ENCODE measurements at places on chromosomes 5 and 9.
A peak's percentile ranks its signal among the peaks of the same experiment; 100 is the strongest.

GRCh38 chr5:137498736-137499505, at the start of gene SPOCK1:
Gene SPOCK1, minus strand, starts transcription at chr5:137499326.
- no peak for DNase-seq

- DNase-seq, result no peak
Measured at GRCh38 chr5:10130881-10131280, 118.8 kb downstream of the ATPSCKMT start.

- no peak for DNase-seq
Measured at GRCh38 chr5:5178136-5178535, 38.0 kb downstream of the ADAMTS16 start.

- DNase-seq, result no peak
Measured at GRCh38 chr5:175479125-175479881, 943 bp downstream of the SFXN1 start.

GRCh38 chr5:169696621-169697510, 59.8 kb downstream of the DOCK2 start:
- no peak for DNase-seq

DNA sequence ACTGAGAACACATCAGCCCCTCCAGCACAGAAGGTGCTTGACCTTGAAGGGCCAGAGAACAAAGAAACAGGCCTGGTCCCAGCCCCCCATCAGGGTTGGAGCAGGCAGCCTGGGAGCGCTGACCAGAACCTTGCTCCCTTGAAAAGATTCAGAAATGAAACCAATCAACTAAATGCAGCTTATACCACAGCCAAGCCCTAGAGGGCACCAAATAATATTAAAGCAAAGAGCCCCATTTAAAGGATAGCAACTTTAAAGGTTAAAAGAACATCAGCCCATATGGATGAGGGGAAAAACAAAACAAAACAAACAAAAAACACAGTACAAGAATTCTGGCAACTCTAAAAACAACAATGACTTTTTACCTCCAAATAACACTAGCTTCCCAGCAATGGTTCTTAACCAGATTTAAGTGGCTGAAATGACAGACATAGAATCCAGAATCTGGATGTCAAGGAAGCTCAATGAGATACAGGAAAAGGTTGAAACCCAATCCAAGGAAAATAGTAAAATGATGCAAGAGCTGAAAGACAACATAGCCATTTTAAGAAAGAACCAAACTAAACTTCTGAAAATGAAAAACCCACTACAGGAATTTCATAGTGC, 471.9 kb downstream of the MTRR start:
- DNase-seq, result no peak

DNA sequence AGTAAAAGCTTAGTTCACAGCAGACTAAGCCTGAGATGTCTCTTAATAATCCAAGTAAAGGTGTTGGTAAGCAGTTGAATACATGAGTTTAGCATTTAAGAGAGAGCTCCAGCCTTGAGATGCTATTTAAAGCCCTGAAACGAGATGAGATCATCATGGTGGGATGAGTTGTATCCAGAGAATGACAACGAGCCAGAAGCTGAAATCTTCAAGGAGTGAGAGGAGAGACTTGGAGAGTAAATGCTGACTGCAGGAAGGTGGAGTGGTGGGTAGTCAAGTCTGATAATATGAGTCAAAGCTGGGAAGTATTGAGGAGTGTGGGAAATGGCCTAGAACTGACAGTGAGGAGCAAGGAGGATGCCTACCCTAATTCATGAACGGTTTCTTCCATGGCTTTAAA, 53.7 kb downstream of the PLAC8L1 start:
- DNase-seq, result peak; percentile 46

DNA sequence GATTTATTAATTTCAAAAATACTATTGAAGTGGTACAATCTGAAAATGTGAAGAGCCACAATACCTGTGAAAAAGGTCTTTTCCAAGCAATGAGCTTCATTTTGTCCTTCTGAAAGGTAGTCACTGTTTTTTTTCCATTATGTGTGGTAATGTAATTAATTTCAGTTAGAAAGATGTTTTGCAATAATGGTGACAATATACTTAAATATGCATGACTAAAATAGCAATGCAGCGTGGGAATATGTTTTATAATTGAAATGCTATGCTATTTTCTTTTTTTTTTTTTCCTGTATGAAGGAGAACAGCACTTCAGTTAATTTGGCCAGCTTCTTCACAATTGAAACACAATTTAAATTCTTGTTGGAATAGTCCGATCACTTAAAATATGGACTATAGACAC, 41.9 kb downstream of the NPR3 start:
- peak; percentile 54 for DNase-seq

DNA sequence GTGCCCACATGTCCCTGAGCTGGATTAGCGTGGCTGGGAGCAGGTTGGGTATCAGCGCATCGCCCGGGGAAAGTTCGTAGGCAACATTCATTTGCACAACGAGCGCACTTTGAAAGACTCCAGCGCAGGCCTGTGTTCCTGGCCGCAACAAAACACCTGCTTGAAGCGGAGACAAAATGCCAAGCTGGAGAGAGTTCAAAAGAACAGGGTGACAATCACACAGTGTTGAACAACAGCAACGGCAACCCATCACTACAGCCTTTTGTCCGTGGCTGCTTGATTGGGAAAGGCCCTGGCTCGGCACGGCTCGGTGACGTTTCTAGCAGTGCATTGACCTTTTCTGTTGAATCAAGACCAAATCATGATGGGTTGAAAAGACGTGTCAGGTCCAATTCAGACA, 336.3 kb downstream of the IRX1 start:
- DNase-seq, result no peak

DNA sequence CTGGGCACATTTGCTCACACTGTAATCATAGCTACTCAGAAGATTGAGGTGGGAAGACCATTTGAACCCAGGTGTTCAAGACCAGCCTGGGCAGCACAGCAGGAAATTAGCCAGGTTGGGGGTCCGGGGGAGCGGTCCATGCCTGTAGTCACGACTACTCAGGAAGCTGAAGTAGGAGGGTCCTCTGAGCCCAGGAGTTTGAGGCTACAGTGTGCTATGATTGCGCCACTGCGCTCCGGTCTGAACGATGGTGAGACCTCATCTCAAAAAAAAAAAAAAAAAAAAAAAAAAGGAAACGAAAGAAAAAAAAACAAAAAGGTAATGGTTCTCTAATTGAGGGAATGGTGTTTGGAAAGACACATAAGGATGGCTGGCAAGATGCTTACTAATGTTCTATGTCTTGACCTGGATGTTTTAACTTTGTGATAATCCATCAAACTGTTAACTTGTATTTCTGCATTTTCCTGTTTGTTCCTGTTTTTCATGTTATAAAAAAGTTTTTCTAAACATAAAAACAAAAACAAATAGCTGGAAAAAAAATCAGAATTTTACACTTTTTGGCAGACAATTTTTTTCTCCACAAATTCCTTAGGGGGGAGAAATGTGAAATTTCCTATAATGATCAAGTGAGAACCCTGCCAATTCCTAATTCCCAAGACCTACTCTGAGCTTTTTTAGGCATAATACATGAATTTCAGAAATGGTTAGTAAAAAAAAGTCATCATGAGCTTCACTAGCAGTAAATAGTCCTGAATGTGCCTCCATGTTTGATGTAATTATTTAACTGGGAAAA, 96.9 kb downstream of the DENND1A start:
- DNase-seq, result no peak

- no peak for DNase-seq
Measured at GRCh38 chr9:21031091-21031807, at the start of gene HACD4. Gene HACD4, minus strand, starts transcription at chr9:21031640. Its CDS starts 50 bp downstream, at chr9:21031590.

- DNase-seq, result no peak
Measured at GRCh38 chr9:114681594-114682332, at the start of gene TEX48. Gene TEX48, minus strand, starts transcription at chr9:114682192. Its CDS starts 10,469 bp downstream, at chr9:114671723.

- DNase-seq, result no peak
Measured at GRCh38 chr5:120258123-120258522, 206.0 kb upstream of the PRR16 start.

GRCh38 chr5:172757394-172758010, 13.5 kb downstream of the DUSP1 start:
- no peak for DNase-seq

DNA sequence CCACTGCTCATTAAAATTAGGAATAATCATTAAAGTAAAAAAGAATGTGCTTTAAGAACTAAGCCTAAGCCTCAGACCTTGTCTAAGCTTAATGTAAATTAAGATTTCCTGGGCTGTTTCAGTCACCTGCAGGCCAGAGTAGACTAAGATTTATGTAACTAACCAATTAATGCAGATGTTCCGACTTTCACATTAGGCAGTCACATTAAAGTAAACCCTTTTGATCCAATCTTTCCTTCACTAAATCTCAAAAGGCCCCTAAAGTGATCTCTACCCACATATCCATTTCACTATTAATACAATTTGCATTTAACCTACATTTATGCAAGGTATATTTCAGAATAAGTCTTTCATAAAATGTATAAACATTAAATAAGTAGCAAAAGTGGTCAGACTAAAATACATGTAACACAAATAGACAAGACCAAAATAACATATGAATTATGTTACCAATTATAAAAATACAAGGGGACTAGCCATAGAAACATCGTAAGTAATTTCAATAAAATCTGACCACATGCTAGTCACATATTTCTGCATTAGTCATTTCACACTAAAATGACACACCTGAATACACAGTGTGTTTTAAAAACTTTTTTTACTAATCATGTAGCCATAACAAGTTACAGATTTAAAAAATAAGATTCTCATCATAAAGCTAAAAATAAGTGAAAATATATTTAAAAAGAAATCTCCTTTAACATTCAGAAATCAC, 7.7 kb downstream of the NR3C1 start:
- no peak for DNase-seq

DNA sequence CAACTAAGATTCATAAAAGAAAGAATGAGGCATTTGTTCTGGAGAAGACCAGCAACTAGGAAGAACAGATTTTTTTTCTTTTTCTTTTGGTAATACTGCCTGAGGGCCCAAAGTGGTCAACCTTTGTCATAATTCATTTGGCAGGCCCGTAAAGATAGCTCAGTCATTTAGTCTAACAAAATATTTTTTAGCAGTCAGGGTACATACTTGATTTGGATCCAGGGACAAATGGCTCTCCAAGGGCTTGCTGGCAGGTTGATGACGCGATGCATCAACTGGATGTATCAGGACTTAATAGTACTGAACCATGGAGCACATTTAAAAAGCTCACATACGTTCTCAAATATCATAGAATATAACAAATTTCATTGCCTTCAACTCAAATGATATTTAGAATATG, 203.4 kb upstream of the ZNF608 start:
- no peak for DNase-seq

DNA sequence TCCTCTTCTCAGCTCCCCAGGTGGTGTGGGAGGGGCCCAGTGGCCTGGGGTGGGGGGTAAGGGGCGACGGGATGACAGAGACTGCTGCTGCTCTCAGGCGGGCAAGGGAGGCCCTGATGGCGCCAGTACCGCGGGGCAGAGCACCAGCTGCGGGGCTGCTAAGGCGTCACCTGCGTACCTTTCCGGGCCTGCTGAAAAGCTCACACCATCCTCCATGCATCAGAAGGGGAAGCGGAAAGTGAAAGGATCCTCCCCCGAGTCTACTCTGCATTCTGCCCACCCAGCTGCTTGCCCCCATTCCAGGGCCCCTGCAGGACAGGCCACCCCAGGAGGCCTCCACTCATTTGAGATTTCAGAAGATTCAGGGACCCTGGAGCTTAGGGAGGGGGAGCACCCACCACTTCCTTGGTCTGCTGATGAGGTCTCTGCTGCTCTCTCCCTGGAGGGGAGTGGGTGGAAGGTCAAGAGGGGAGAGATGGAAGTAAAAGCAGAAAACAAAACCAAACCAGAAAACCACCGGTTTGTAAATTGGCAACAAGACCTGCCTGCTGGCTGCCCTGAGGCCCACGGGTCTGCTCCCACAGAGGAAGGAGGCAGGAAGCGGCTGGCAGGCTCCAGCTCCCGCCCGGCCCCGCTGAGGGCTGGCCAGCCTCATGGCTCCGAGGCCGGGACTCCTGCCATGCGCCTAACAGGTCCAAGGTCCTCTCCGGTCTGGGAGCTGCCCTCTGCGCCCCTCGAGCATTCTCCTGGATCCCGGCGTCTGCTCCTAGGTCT, 33.6 kb downstream of the PRRT1B start:
- DNase-seq, result no peak

GRCh38 chr9:7921545-7922197, 122.1 kb upstream of the DMAC1 start:
- DNase-seq, result no peak

GRCh38 chr9:106334081-106334480, 528.9 kb upstream of the ZNF462 start:
- DNase-seq, result no peak

DNA sequence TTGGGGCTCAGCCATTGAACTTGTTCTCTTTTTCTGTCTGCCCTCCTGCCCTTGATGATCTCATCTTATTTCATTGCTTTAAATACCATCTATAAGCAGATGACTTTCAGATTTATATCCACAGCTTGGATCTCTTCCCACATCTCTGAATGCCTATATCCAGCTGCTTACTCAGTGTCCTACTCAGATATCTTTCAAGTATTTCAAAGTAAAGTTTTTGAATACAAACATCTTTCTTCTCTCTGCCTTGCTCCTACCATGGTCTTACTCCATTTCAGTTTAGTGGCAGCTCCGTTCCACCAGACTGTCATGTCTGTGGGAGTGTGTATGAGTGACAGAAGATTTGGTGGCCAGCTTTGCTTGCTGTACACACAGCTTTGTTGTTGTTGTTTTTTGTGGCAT, 59.7 kb downstream of the ERBIN start:
- no peak for DNase-seq

- DNase-seq, result no peak
Measured at GRCh38 chr5:9905661-9906060, 275.5 kb upstream of the TAS2R1 start.

- DNase-seq, result no peak
Measured at GRCh38 chr5:115471345-115472063, 73.1 kb downstream of the FEM1C start.
